ENCODE measurements at places on chromosomes 5 and 9. TPM values are rescaled to one million over a fixed set of nuclear protein-coding genes. Genes with fewer than 3 reads are reported as not detected.

GRCh38 chr9:74277532-74277931 lies 219.6 kb upstream of the RORB start:
- no peak for DNase-seq

C5orf63 gene
- total RNA-seq = 9.8 TPM

CRB2 gene
- 0.05 TPM for total RNA-seq

MCC gene
- total RNA-seq = 0.41 TPM

DNA sequence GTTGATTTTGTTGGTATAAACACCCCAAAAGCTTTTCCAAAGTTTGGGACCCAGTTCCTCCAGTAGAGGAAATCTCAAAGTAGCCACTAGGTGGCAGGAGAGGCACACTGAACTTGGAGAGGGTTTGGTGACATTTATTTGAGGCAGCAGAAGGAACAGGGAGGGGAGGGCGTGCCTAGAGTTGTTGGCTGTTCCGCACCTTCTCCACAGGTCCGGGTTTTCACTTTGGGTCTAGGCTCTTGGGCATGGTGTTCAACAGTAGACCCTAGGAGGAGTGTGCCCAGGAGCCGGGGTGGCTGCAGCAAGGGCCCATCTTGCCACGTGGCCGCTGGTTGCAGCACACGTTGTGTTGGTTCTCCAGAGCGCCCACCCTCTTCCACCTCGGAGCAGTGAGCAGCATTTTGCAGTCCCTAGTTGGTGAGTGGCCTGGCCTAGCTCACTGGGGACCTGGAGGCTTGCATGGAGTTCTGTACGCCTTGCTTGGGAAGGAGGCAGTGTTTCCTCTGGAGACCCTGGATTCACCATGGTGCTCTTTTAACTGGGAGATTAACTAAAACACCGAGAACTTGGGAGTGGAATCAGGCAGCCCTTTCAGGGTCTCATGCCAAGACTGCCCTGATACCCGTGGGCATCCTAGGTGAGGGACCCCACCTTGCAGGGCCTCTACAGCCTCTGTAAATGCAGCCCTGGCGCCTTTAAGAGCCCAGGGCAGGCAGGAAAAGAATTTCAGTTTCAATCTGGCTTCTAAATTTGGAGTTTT lies 28.2 kb downstream of the PTPA start:
- DNase-seq = no peak

- peak; percentile 24 for DNase-seq
Measured at GRCh38 chr5:54905942-54906537, 79.4 kb downstream of the ESM1 start.

DNA sequence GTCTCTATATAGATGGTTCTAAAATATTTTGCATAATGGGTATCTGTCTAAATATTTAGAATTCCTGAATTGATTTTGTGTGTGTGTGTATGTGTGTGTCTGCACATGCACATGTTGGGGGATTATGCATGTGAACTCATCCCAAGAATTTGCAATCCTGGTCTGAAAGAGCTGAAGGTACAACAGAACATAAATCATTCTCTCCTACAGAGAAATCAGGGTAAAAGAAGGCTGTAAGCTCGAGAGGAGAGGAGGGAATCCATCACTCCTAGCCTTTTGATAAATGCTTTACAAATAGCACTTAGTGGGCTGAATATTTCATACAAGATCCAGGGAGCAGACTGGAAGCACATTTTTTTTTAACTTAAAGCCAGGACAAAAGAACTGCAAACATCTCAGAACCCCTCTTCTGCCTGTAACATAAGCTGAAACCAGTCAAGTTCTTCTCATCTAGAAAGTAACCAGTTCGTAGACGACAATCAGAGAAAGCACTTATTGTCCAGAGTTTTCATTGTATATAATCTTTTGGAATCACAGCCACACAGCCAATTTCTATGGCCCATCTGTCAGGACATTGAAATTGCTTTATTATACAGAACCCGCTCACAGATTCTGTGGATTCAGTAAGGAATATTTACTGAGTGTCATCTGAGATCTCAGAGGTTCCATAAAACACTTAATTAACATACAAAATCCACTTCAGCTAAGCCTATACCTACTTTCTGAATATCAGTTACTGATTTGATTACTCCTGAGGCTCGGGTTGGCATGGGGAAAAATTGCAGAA lies 541.4 kb upstream of the ZNF462 start:
- DNase-seq = no peak

GDNF gene
- total RNA-seq = not detected

- no peak for DNase-seq
Measured at GRCh38 chr5:111511174-111511830, 1.0 kb downstream of the STARD4 start.

- DNase-seq = peak; percentile 75
Measured at GRCh38 chr9:125521462-125522327, 185.3 kb downstream of the MAPKAP1 start.

- no peak for DNase-seq
Measured at GRCh38 chr5:133429046-133429445, 183.3 kb downstream of the FSTL4 start.

DNA sequence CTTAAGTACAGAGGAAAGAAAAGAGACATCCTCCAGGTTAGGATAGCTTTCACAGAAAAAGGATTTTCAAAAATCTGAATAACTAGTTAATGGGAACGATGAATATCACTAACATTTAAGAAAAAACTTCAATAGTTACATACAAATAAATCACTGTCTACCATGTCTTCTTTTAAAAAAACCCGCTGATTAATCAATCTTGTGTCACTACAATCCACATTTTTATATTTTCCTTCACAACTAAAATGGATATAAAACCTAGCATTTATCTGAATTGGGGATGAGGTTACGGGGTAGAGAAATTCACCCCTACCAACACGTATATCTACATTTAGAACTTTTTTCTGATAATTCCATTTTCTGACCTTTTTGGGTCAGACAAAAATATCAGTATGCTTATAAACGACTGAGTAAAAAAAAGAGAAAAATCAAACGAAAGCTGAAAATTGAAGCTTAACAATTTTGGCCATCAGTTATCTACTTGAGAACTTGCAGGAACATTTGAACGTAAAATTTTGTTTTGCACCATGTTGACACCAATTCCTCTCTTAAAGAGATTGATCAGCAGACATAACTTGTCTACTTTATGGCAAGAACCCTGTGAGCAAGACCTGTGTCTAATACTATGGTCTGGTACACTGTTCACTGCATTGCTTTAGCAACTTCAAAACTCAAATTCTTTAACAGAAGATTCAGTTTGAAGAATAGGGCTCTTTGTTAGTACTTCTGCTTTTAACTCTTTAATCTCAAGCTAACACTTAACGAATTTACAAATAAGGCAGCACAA lies 4.8 kb downstream of the NR3C1 start:
- DNase-seq = no peak

Data from Panc1 (cell line).